ENCODE measurements at places on chromosomes 3 and 15.

DNA sequence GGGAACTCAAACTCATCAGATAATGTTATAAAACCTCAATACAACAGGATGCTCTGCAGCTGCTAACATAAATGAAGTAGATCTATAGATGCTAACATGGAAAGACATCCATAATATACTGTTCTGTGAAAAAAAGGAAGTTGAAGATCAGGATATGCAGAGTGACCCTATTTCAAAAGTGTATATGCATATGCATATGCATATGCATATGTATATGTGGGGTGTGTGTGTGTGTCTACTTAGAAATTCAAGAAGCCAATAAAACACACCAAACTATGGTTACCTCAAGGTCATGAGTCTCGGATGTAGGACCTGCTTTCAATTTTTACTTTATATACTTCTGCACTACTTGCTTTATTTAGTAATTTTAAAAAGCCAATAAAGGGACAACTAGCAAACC lies 125.6 kb downstream of the ABHD5 start:
- no peak for DNase-seq

DNA sequence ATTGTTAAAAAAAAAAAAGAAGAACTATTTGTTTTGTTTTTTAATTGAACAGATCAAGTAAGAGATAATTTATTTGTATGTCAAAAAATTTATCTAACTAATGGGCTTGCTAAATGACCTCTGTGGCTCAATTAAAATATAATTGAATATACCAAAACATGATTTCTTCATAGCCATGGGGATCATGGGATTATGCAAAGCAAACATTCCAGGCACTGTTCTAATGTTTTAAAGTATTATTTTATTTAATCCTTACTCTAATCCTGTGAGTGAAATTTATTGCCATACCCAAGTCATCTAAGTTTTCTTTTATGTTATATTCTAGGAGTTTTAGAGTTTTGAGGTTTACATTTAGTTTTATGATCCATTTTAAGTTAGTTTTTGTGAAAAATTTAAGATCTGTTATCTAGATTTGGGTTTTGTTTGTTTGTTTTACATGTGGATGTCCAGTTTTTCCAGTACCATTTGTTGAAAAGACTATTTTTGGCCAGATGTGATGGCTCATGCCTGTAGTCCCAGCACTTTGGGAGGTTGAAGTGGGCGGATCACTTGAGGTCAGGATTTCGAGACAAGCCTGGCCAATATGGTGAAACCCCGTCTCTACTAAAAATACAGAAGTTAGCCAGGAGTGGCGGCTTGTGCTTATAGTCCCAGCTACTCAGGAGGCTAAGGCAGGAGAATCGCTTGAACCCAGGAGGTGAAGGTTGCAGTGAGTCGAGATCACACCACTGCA lies 52.3 kb upstream of the CNOT10 start:
- no peak for DNase-seq

- DNase-seq, result no peak
These were observed 475.2 kb upstream of the PPP2R3A start for GRCh38 chr3:135490219-135490915.

- DNase-seq, result peak; percentile 67
These were observed 177.5 kb downstream of the RORA start for GRCh38 chr15:61051569-61052031.

DNA sequence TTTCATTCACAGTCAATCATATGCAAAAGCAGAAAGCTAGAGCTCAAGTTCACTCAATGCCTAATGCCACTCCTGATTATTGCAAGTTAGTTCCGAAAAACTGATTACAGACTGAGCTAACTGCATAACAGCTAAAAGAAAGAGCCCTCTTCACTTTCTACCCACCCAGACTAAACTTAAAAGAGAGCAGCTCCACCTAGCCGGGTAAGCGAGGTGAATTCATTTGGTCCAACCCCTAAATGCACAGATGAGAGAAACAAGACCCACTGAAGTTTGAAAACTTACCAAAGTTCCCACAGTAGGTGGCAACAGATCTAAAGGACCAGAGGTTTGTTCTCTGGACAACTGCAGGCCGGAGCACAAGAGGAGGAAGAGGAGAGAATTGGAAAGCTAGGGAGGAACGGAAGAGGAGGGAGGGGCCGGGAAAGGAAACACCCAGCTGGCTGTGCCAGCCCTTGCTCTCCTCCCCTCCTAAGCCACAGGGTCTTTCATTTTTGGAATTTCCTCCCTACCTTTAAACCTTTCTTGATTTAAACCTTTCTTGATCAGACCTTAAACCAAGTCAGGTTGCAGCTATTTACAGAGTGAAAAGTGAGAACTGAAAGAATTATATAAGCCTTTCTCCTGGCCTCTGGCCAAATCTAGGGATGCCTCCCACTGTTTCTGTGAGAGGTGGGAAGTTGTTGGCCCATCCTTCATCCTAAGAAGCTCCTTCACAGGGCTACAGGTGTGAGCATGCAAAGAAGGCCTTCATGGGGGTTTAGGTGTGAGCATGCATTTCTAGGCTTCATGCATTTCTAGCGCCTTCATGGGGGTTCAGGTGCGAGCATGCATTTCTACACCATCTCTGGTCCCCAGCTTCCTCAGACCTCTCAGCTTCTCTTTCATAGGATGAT lies 114.7 kb upstream of the LMOD3 start:
- no peak for DNase-seq

GRCh38 chr3:18830087-18830486 lies 318.2 kb upstream of the KCNH8 start:
- DNase-seq, result no peak

DNA sequence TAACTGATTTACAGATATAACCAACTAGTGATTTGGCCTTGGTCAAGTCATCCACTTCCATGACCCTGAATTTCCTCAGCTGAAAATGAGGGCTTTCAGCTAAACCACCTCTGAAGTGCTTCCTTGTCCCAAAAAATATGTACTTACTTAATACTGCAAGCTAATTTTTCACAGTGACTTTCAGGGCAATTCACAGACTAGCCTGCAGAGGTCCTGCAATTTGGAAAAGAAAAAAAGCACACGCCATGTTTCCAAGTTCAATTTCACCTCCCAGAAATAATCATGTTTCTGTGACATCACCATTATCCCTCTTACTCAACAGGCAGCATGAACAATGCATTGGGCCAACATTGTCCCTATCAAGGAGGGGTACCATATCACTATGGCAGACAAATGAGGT lies 218.2 kb downstream of the SHOX2 start:
- no peak for DNase-seq

DNA sequence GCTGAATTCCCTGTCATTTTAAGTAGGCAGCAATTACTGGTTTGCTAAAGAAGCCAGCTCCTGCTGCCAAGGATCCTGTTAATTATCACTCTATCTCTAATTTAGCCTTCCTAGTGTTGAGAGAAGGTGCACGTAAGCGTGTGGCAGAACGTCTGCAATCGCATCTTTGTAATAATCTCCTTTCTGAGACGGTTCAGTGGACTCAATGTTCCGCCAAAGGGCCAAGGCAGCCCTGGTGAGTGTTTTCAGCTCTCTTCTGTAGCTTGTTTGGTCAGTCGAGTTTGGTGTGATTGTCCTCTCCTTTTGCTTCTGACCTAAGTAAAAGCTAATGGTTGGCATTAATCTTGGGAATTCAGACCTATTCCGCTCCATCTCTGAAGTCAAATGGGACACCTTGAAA lies 24.2 kb downstream of the MITF start:
- no peak for DNase-seq

GRCh38 chr3:54424292-54424691 lies 301.9 kb downstream of the CACNA2D3 start:
- DNase-seq, result no peak

GRCh38 chr3:183277260-183277659 lies 24.2 kb downstream of the B3GNT5 start:
- DNase-seq, result no peak

- no peak for DNase-seq
These were observed 1.3 kb downstream of the DMXL2 start for GRCh38 chr15:51621155-51621765.

- no peak for DNase-seq
These were observed 77.2 kb downstream of the RTP4 start for GRCh38 chr3:187445356-187445755.

DNA sequence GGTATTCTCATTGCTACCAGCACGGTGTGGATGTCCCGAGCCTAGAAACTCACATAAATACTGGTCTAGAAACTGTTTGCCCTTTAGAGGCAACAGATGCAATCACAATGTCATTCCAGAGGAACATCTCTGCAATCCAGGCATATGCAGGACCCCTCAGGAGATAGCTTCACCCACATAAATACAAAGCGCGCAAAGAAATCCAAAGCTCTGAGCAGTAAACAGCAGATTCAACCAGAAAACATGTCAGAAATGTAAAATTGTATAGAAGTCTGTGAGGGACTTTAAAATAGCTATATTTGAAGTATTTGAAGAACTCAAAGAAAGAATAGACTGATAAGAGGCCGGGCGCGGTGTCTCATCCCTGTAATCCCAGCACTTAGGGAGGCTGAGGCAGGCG lies 291.7 kb downstream of the FAM43A start:
- no peak for DNase-seq

DNA sequence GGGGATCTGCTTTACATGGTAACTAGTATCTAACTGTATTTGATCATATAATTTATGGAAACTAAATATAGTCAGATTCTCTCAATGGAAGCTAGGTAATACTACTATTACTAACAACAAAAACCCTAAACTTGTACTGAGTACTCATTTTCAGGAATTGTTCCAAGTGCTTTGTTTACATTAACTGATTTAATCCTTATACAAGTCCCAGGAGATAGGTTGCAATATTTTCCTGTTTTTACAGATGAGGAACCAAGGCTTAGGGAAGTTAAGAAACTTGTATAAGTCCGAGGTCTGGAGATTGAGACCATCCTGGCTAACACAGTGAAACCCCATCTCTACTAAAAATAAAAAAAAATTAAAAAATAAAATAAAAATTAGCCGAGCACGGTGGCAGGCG lies 7.5 kb upstream of the MTHFS start:
- peak; percentile 43 for DNase-seq

- DNase-seq, result no peak
These were observed 69.2 kb upstream of the SLC6A6 start for GRCh38 chr3:14333215-14333614.

Data from skeletal muscle cell (primary cell).